ENCODE measurements at places on chromosomes 4 and X.

DNA sequence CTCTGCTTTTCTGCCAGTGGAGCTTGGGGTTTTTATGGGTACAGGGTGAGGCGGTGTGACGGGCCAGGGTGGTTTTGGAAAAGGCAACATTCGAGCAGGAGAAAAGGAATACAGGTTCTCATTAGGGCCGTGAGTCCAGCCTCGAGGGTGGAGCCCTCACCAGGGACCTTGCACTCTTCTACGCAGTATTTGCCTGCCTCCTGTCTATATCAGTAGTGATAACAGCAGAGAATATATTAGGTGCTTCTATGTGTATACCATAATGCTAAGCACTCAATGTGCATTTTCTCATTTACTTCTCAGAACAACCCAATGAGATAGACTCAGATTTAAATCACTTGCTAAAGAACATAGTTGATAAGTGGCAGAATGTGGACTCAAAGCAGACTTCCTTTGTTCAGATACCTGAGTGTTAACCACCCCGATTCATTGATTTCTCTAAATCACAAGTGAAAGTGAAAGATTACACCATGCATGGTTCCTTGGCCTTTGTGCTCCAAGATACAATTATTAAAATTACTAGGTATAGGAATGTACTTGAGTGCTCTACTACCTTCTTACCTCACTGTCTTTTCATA, 403.9 kb downstream of the PCDH7 start:
- DNase-seq: no peak

GRCh38 chr4:14615671-14616070, 386.6 kb upstream of the CPEB2 start:
- DNase-seq: no peak

DNA sequence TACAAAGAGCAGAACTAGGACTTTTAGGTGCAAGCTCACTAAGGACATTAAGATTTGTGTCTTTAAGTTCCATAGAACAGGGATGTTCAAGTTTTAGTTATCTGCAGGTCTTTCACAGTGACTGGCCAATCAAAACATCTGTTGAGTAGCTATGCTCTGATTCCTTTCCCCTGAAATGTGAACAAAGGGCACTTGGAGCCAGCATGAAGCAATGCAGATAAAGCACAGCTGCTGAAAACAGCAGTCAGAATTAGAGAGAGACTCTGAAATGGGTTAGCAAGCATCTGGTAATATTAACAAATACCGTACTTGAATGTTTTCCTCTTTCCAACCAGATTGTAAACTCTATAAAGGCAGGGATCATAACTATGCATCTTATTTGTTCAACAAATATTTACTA, 276.9 kb downstream of the RAB28 start:
- no peak for DNase-seq

- no peak for DNase-seq
These were observed 56.7 kb upstream of the COL25A1 start for GRCh38 chr4:109359040-109359646.

GRCh38 chr4:85805891-85806290, 330.9 kb downstream of the ARHGAP24 start:
- no peak for DNase-seq

DNA sequence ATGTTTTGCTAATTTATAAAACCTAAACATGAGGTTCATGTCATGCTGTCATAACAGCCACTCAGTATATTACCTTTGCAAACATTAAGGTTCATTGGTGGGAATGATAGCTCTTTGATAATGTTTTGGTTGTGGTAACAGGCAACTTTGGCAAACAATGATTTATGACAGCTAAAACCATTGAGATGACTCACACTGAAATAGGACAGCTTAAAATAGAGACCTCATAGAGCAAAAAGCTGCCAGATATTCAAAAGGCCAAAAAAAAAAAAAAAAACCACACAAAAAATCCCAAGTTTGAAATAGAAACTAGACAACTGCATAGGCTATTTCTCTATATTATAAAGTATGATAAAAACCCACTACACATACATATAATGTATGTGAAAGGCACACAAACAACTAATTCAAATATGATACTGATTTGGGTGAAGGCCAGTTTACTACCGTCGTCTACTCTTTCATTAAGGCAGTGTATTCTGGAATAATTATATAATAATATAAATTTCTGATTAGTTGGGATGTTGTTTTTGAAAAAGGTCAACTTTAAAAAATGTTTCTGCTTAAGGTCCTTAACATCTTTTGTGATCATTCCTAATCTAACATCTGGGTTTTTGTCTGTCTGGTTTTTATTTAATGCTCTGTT, 646.0 kb upstream of the PITX2 start:
- peak; percentile 56 for DNase-seq

GRCh38 chrX:47311932-47312774, 58.2 kb upstream of the ZNF157 start:
- DNase-seq: peak; percentile 16

DNA sequence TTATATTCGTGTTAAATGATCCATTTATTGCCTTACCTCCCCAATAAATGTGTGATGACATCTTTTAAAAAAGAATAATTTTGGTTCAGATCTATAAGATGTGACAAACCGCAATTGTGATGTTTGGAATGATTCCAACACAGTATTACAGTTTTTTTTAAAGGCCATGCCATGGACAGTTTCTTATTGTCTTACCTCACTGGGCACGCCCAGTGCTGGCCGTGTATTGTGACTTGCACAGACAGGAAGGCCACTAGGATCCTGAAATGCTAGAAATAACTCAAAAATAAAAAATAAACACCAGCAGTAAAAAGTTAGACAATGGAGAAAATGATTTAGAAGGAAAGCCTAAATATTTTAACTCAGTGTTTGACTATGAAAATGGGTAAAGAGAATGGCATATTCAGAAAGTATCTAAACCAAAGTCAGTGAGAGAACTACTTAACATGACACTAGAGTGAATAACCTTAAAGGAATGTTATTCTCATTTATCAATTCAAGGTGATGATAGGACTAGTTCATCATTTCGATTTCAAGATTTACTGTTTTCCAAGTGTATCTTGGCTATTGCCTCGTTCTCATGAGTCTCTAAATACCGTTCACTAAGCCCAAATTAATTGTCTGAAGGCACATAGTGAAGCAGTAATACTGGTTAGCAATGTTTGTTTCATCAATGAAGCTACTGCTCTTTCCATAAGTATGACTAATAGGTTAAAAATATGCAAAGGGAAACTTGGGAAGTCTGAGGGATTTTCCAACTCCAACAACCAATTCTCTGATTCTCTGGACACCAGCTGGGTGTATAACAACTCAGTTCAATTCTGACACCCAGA, 46.1 kb upstream of the VEGFC start:
- peak; percentile 16 for DNase-seq

DNA sequence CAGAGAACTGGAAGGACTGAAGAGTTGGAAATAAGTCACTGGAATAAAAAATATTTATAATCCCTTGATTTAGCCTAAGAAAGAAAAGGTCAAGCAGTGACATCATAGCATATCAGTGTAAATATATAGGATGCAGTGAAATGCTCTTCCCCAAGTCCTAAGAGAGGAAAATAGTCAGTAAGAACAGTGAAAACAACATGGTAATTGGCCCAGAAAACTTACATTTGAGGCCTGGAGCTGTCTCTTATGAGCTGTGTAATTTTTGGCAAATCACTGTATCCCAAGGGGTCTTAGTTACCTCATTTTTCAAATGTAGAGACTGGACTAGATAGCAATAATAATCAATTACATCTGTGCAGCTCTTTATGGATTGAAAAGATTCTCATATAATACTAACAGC, 255.7 kb upstream of the AR start:
- DNase-seq: no peak

GRCh38 chr4:168357941-168358340, 39.4 kb upstream of the DDX60 start:
- peak; percentile 19 for DNase-seq

DNA sequence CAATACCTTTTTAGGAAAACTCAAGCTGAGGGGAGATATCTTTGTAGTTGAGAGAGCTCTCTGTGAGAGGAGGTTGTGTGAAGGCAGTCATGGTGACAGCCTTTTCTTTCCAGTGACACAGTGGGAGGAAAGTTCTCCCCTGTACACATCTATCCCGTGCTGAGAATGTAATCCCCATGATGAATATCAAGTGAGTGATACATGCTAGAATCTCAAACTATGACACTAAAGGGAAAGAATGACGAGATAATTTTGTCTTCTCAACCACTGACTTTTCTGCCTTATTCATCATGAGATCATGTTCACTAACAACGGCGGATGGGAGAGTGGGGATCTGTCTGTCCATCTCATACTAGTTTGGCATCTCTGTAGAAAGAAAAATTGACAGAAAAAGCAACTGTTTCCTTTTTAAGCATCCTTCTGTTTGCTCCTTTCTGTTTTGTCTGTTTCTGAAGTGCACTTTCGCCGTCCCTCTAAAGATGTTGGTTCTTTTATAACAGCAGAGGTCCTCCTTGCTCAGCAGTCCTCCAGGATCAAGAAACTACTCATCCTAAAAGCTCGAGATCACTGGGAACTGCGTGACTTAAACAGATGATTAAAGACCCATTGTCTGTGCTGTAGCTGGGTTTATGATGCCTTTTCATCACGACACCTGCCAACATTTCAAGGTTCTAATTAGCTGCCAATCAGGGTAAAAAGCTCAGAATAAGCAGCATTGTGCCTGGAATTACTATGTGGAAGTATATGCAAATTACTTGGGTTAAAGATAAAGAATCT, 137.6 kb downstream of the DCK start:
- no peak for DNase-seq

DNA sequence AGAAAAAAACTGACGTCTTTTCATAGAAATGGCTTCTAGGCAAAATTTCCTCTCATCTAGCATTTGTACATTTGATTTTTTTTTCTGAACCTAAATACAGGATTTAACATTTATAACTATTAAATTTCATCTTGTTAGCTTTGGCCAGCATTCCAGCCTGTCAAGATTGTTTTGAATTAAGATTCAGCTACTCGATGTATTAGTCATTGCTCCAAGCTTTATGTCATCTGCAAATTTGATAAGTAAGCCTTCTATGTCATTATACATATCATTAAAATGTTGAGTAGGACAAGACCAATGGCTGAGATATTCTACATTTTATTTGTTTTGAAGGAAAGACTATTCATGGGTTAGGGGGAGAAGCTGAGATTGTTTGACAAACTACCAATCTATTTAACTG, 46.7 kb downstream of the DDX53 start:
- no peak for DNase-seq

DNA sequence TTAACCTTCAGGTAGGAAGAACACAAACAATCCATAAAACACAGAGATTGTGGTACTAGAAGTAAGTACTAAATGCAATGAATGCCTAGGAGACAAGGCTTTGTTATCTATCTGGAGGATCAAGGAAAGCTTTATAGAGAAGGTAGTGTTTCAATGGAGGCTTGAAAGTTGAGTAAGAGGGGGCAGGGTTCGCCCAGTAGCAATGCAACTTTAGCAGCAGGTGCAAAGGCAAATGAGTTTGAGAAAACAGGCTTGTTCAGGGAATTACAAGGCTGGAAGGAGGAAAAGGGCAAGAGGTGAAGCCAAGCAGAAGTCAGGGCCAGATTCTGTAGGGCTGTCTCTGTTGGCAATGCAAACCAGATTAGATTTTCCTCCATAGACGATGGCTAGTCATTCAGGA, 35.5 kb upstream of the AMELX start:
- DNase-seq: no peak

DNA sequence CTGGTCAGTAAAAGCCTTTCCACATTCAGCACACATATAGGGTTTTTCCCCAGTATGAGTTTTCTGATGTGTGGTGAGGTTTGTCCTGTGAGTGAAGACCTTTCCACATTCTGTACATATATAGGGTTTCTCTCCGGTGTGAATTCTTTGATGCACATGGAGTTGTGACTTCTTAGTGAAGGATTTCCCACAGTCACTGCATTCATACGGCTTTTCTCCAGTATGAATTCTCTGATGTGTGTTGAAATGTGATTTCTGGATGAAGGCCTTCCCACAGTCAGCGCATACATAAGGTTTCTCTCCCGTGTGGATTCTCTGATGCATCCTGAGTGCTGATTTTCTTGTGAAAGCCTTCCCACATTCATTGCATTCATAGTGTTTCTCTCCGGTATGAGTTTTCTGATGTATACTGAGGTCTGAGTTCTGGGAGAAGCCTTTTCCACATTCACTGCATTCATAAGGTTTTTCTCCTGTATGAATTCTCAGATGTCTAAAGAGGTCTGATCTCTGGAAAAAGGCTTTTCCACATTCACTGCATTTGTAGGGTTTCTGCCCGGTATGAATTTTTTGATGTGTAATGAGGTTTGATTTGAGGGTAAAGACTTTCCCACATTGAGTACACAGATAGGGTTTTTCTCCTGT, 34.7 kb downstream of the ZNF41 start:
- DNase-seq: no peak

GRCh38 chr4:184860018-184860779, 34.4 kb upstream of the ACSL1 start:
- no peak for DNase-seq

- DNase-seq: peak; percentile 41
These were observed 24.9 kb upstream of the RNF150 start for GRCh38 chr4:141158219-141158618.

DNA sequence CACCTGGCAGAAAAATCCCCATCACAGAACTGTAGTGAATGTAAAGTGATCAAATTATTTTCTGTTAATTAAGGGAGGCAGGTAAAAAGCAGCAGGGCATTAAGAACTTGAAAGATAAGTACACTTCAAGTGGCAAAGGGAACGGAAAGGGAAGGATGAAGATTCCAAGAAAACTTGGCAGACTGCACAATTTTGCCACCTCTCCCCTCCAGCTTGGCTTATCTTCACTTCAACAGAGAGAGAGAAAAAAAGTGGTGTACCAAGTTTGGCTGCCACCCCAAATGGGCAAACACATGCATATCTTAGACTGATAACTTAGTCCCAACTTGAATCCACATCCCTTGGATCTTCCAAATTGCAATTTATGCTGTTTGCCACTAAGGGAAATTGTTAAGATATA, 598.1 kb upstream of the ACTRT1 start:
- no peak for DNase-seq

DNA sequence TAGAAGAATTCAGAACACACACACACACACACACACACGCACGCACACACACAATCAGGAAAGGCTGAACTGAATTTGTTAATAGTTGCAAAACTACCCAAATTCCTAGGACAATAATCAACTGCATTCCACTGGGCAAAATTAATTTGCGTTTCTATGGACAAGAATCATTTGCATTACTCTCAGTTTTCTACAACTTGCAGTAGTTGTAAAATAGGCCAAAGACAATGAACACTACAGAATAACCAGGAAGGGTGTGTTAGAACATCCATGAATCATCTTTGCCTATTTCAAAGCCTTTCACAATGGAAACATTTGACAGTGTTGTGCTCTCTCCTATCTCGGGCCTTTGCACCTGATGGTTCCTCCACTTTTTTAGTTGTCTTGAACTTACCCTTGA, 77.1 kb upstream of the IGFBP7 start:
- DNase-seq: no peak

DNA sequence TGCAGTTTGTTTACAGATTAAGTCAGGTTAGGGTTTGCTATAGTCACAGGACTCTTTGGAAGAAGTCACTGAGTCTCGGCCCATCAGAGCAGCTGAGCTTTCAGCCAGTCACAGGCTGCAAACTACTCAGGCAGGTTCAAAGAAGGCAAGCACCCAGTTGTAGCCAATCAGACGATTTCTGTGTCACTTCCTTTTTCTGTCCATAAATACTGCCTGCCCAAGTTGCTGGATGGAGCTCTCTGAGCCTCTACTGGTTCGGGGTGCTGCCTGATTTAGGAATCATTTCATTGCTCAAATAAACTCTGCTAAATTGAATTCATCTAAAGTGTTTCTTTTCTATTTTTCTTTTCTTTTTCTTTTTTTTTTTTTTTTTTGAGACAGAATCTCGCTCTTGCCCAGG, 7.3 kb upstream of the SH3BP2 start:
- DNase-seq: no peak

GRCh38 chr4:10504570-10505179, 47.4 kb upstream of the ZNF518B start:
- DNase-seq: no peak

- DNase-seq: no peak
These were observed 76.6 kb downstream of the FBXW7 start for GRCh38 chr4:152459326-152459725.
